Bronchial epithelial cell (primary cell): ENCODE measurements at places on chromosomes 12 and 14. TPM values are rescaled to one million over a fixed set of nuclear protein-coding genes. Genes with fewer than 3 reads are reported as not detected.
A peak's percentile ranks its signal among the peaks of the same experiment; 100 is the strongest.

- DNase-seq, result no peak
These were observed 22.5 kb downstream of the SDS start for GRCh38 chr12:113381220-113381619.

DNA sequence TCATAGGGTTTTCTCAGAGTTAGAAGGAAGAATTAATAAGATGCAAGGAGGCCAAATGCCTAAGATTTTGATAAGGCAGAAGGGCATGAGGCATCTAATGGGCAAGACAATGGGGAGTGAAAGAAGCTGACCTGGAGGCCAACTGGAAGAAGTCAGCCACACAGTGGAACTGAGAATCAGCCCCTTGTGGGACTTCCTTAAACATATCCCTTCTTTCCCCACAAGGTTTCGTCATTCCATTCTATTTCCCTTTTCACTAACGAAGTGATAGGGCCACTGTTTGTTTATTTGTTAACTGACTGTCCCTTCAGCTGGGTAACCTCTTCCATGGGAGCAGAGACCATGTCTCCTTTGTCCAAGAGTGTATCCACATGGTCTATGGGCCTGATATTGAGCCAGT, 86.2 kb downstream of the HELB start:
- no peak for DNase-seq

- DNase-seq, result no peak
These were observed 56.9 kb upstream of the TCL1A start for GRCh38 chr14:95770777-95771176.

DNA sequence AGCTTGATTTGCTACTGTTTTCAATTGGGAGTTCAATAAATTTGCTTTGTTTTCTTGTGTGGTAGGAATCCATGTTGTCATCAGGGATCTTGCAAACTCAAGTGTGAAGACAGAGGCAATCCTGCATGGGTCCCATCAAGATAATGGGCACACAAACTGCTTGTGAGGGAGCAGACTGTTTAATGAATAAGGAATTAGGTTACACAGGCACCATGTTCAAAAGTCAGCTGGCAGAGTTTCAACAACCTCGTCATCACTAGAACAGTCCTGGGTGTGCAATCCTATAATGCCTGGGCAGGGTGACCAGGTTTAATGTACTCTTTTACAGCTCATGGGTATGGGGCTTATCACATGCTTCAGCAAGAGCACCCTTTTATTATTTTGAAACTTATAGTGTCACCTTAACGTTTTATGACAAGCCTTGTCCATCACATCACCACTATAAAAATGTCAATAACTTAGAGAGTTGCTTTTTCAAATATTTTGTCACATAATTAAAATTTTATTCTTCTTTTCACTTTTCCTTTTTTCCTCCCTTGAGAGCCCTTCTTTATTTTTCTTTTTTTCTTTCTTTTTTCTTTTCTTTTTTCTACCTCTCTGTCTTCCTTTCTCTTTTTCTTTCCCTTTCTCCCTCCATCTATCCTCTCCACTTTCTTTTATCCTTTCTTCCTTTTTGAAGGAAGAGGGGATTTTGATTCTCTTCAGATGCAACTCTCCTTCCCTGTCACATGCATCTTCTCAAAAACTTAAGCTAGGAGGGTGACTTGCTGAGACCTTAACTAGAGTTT, 252.2 kb upstream of the ATP2B1 start:
- DNase-seq, result peak; percentile 89

DNA sequence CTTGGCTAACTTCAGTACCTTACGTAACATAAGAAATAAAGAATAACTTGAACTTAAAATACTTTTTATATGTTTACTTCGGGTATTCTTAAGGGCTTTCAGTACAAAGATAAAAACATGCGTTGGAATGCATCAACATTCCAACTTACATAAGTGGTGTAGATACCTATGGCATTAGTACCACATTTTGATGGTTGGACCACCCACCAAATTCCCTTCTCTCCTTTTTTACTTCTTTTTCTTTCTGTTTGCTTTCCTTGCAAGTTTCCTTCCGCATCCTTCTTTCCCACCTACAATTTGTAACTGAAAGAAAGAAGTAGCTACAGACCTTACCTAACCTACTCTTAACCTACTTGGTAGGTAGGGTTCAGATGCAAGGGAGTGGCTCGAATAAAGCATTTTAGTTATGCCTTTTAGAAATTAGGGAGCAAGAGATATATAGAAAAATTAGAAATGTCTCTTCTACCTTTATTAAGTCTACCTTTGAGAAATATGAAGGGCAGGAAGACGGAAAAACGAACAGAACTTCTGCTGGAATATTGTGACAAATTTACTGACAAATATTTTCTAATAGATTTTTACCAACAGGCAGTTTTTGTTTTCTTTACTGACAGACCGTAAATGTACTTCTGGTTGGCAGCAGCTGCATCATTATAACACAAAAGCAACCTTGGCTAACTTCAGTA, 2.1 kb upstream of the ARHGAP5 start:
- DNase-seq, result no peak

The OR4E2 gene
- not detected in 2 replicates for total RNA-seq

The SLCO1B1 gene
- not detected in 2 replicates for total RNA-seq

The IPO8 gene
- total RNA-seq, result 18.7 and 25.2 TPM in 2 replicates
